ENCODE measurements at places on chromosomes 1 and 21. TPM values are rescaled to one million over a fixed set of nuclear protein-coding genes. Genes with fewer than 3 reads are reported as not detected.

Gene RORC
- not detected for total RNA-seq

Gene LYPD8
- total RNA-seq: not detected

Gene WNT3A
- not detected for total RNA-seq

Gene BARHL2
- total RNA-seq: not detected

Gene LCA5L
- 0.65 TPM for total RNA-seq

Gene ADCY10
- total RNA-seq: 0.09 TPM

DNA sequence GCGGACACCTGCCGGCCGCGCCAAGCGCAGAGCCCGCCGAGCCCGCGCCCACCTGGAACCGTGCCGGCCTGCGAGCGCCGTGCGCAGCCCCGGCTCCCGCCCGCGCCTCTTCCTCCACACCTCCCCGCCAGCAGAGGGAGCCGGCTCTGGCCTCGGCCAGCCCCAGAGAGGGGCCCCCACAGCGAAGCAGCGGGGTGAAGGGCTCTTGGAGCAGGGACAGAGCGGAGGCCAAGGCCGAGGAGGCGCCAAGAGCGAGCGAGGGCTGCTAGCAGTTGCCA, 50.1 kb upstream of the KRTAP19-8 start:
- no peak for DNase-seq

- DNase-seq: no peak
These were observed 60.7 kb upstream of the CDC42BPA start for GRCh38 chr1:227378871-227379554.

DNA sequence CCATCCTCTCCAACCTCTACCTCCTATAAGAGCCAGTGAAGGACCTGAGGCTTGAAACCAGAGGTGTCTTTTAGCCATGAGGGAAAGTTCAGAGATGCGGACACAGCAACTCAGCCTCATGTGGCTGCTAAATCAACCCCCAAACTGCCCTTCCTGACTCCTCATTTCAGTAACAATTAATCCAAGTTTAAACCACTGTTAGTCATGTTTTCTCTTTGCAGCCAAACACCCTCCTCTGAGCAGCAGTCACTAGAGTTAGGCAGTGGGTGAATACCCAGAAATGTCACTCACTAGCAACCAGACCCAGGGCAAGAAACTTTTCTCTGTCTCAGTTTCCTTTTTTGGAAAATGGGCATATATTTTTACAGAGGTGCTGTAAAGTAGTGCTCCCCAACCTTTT, 71.2 kb downstream of the KCNJ15 start:
- DNase-seq: peak; percentile 43

DNA sequence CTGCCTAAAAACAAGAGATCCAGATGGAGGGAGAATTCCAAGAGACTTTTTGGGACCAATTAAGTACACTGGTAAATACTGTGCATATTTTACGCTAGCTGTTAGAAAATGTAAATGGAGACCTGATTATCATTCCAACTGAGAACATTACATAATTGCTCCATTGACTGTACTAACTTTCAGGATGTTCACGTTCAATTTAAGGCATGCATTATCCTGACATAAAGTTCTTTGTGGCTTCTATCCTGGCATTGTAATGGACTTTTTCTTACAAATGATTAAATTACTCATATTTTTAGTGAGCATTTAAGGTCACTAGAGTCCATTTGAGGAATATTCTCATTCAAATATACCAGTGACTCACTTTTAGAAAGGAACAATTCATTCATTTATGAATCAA, 883.3 kb upstream of the TMPRSS15 start:
- no peak for DNase-seq

DNA sequence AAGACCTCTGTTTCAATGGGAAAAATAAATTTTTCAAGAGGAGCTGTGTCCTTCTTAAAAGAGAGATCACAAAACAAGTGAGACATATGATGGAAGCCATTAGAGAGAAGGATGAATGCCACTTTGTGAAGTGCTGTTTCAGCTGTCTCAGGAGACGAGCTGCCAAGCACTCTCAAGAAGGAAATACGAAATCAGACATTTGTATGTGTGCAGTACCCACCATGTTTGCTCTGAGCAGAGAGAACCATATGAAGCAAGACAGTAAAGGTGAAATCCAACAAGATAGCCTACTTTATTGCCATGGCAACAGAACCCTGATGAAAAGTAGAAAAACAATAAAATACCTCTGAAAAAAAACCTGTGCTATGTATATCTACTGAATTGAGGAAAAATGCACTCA, 168.1 kb downstream of the AMY1C start:
- DNase-seq: no peak
